ENCODE measurements at places on chromosomes 2 and 18. TPM values are rescaled to one million over a fixed set of nuclear protein-coding genes. Genes with fewer than 3 reads are reported as not detected.

SERPINB3 gene
- total RNA-seq = 0.07 TPM

FSHR gene
- not detected for total RNA-seq

CXCR2 gene
- total RNA-seq = not detected

GRB14 gene
- total RNA-seq = 10.4 TPM

SPEG gene
- total RNA-seq = 87.2 TPM

CRYBA2 gene
- not detected for total RNA-seq

IL36B gene
- not detected for total RNA-seq

REG3A gene
- not detected for total RNA-seq

CYBRD1 gene
- 265 TPM for total RNA-seq

MOGAT1 gene
- not detected for total RNA-seq

PER2 gene
- total RNA-seq = 3.9 TPM

UBE2F gene
- 38.1 TPM for total RNA-seq

SGPP2 gene
- not detected for total RNA-seq

NPAS2 gene
- 27.7 TPM for total RNA-seq

C2orf66 gene
- total RNA-seq = 0.59 TPM

CNGA3 gene
- not detected for total RNA-seq

FZD7 gene
- 24.8 TPM for total RNA-seq

KIF5C gene
- total RNA-seq = 0.10 TPM

KCNG2 gene
- not detected for total RNA-seq

POTEC gene
- under 0.01 TPM for total RNA-seq

SS18 gene
- total RNA-seq = 113 TPM

G6PC2 gene
- not detected for total RNA-seq

IL37 gene
- not detected for total RNA-seq

HNMT gene
- 69.4 TPM for total RNA-seq

C2orf78 gene
- not detected for total RNA-seq

Measured in smooth muscle cell of the pulmonary artery (primary cell).